ENCODE measurements at places on chromosomes 2 and 18.

GRCh38 chr18:36737316-36737715 is 91.5 kb downstream of the TPGS2 start:
- DNase-seq, result peak; percentile 38

- DNase-seq, result peak; percentile 85
Measured at GRCh38 chr18:58045242-58046092, 1.4 kb downstream of the NEDD4L start.

DNA sequence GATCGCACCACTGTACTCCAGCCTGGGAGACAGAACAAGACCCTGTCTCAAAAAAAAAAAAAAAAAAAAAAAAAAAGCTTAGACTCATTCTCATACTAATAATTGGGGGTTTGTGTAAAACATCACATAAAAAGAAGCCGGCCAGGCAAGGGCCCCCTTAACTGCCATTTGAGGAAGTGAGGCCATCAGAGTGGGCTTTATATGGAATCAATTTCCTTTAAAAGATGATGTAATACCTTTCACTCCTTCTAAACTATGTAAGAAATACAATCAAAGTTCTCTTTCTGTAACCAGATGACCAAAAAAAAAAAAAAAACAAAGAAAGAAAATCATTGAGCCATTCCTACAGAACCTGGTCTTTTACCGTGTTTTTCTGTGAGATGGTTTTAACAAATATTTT is 13.1 kb upstream of the GPR55 start:
- no peak for DNase-seq

- DNase-seq, result no peak
Measured at GRCh38 chr2:238979636-238980035, 131.8 kb downstream of the TWIST2 start.

DNA sequence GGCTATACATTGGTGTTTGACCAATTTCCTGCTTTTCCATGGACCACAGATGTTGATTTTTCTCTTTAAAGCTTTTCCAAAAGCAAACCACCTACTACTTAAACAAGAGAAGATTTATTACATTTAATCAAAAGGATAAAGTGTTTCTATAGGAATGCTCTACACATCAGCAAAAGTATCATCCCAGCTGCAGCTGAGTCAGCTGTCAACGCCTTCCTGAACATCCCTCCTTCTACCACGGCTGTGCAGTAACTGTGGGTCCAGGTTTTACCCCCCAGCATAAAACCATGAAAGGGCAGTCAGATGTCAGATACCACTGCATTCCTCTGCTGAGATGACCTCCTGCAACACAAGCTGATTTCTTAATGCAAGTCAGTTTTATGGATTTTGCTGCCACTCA is 524.5 kb upstream of the MEX3C start:
- no peak for DNase-seq

DNA sequence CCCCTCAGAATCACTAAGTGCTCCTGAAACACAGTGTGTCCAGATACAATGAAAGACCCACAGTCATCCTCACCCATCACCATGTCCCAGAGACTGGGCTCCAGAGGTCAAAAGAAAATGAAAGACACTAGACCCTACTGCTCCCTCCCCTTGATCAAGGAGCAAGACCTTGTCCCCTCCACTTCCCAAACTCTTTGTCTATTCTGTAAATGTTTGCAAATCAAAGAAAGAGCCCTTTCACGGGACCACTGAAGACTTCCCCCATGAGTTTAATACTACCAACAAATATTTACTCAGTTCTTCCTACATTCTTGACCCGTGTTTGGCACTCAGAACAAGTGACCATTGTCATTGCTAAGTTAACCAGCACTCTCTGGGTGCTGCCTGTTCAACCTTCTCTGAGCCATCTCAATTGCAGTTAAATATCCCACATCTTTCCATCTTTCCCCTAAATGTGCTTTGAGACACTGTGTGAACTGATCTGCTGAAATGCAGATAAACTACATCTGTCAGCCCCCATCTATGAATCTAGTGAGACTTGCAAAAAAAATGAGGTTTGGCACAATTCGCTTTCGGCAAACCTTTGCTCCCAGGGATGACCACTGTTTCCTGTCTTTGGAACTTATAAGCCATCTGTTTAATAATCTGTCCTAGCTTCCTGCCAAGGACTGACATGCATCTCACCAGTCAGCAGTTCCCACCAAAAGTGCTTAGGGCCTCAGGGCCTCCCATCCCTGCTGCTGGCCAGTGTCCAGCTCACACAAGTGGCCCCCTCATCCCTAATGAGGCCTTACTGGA is 170.3 kb downstream of the GFPT1 start:
- DNase-seq, result no peak

DNA sequence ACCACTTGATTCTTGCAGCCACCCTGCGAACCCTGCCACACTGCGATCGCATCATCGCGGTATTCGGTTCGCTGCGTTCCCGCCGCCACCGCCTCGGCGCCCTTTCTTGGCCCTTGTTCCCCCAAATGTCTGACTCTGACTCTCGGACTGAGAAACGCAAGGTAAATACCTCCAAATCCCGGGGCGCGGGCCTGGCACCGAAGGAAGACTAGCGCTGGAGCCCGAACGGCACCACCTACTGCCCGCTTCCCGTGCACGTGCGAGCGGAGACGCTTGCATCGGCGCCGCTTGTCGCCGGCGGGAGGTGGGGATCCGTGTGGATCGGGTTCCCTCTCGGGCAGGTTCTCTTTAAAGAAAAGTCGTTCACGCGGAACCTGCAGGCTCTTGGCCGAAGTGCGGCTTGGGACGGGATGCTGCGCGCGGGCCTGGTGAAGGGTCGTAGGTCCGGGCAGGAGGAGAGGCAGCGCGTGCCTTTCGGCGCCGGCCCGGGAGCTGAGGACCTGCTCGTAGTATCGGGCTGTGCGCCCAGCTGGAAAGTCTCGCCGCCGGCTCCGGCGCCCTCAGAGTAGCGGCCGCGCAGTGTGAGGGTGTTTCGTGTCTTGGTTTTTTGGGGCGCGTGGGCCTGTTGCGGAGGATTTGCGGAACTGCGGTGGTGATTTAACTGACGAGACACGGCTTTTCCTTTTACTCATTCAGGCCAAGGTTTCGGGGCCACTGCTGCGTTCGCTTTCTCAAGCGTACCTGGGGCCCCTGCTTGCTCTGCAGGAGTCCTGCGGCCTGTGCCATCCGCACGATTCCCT is 514 bp downstream of the BCL2L11 start:
- DNase-seq, result peak; percentile 52

DNA sequence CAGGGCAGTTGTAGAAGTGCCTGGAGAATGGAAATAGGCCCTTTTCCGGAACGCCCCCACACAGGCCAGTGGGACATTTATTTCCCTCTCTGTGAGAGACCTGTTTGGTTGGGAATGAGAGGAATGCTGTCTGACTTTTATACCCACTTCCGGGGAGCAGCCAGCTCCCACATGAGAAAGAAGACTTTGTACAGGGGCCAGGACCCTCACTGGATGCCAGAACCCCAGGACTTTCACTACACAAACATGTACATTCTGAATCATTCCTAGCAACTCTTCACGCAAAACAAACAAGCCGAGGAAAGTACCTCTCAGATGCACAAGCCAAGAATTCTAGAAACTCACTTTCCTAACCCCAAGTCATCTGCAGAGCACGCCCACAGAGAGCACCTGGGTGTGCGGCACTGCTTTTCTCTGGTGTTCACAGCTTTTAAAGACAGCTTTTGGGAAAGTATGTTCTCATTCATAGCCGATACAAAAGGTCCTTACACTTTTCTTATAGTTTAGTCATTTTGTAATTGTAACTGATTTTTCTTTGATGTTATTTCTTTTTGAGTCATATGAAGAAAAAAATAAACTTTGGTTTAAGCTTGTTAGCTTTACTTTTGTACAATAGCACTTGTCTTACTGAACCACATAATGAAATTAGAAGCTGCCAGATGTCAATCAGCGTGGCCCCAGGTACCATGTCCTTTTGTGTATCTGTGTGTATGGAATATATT is 856.1 kb upstream of the ID2 start:
- no peak for DNase-seq

DNA sequence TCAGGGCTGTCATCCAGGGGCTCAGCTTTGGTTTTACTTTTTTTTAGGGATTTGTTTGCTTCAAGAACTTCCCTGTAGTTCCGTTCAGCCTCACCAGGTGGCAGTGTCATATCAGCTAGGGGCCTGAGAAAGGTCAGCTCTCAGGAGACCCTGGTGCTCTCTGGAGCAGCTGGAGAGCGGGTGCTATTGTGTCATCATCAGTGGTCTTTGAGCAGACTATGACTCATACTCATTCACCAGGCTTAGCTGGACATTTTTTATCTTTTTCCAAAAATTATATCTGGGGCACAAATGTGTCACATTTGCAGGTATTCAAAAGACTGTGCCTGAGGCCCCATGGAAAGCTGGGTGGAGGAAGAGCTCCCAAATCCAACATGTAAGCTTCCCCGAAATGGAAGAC is 24.4 kb downstream of the ZNF892 start:
- DNase-seq, result peak; percentile 47
